Left renal pelvis (tissue), 4 donors: ENCODE measurements at places on chromosomes 6 and 20. TPM values are rescaled to one million over a fixed set of nuclear protein-coding genes. Genes with fewer than 3 reads are reported as not detected.

LHFPL5 gene
- 0.32 TPM for polyA plus RNA-seq

SMIM28 gene
- polyA plus RNA-seq = not detected

VGLL2 gene
- not detected for polyA plus RNA-seq

PRL gene
- 0.11 TPM for polyA plus RNA-seq

GZF1 gene
- polyA plus RNA-seq = 13.4 TPM

SLX4IP gene
- polyA plus RNA-seq = 3.8 TPM

SLC26A8 gene
- polyA plus RNA-seq = 0.81 TPM

IL17A gene
- not detected for polyA plus RNA-seq

TFAP2D gene
- not detected for polyA plus RNA-seq

TTLL9 gene
- polyA plus RNA-seq = 6.2 TPM

BMP6 gene
- 7.1 TPM for polyA plus RNA-seq

SLC22A16 gene
- polyA plus RNA-seq = 0.52 TPM

LGSN gene
- polyA plus RNA-seq = 0.26 TPM

C20orf202 gene
- polyA plus RNA-seq = 0.14 TPM

SYTL3 gene
- polyA plus RNA-seq = 1.4 TPM

RUNX2 gene
- polyA plus RNA-seq = 3.2 TPM
